Stimulated activated naive B cell treated with anti-CD40 and anti-IgM and Interleukin-4, amounts not matched to agents 10 μg/mL and 1 μg/mL and 100 μg/mL, for 72 hours (primary cell): ENCODE measurements at places on chromosomes 6 and 20.

- no peak for DNase-seq
Measured at GRCh38 chr6:149846321-149846720, 17.8 kb downstream of the LRP11 start.

DNA sequence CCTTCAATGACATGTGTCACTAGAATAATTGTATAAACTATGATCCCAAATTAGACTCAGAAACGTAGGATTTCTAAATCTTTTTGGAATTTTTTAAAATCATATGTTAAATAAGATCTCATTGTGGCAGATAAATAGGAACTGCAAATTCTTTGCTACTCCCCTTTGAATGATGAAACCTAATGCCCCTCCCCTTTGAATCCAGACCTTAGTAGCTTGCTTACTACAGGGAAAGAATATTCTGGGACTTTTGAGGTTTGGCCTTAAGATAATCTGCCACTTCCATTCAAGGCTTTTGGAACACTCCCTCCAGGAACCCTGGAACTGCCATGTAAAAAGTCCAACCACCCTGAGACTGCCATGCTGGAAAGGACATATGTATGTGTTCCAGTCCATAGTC lies 7.1 kb downstream of the TDP2 start:
- DNase-seq: no peak

DNA sequence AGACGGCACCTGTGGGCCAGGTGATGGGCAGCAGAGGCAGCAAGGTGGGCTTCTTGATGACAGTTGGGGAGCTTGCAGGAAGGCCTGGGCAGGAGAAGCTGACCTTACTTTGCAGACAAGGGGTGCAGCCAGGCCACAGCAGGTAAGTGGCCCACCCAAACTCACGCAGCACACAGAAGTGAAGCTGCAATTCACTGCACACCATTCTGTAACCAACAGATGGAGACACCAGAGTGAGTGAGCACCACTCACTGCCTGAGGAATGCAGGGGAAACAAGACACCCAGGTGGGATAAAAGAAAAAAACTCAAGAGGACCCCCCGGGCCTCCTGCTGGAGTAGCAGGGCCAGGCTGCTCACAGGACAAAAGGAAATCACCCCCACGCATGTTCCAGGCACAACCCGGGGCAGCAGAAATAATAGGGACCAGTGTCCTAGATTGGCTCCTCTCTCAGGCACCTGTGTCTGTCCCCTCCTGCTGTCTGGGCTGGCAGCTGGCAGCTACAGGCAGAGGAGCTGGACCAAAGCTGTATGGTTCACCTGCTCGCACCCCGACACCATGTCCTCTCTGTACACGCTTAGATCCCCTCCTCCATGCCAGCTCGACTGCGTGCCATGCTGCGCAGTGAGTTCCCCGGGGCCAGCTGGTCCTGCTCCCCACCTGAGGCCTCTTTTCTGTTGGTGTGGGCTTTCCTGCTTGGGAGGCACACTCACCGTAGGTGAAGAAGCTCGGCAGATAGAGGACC lies 4.9 kb downstream of the MTCH1 start:
- DNase-seq: no peak

DNA sequence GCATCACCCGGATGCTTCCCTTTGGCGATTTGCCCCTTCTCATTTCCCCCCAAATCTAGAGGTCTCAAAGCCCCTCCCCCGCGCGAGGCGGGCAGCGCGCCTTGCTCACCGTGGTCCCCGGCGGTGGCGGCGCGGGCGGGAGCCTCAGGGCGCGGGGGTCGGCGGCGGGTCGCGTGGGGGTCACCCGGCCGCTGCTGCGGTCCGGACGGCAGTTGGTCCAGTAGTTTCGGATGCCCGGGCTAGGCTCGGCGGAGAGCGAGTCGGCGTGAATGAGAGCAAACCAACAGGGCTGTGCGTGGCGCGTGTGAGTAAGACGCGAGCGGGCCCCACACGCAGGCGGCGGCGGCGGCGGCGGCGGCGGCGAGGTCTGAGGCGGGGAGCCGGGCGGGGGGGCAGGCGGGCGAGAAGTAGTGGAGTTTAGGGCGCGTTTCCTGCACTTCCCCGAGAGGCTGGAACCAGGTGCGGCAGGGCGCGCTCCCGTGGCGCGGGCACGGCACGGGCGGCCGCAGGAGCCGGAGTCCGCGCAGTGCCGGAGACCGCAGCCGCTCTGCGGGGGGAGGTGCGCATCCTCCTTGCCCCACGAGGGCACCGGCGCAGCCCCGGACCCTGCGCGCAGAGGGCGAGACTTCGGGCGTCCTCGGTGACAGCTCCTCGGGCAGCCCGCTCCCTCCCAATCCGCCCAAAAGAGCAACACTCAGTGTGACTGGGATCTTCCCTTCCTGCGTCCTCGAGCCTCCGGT lies 567 bp downstream of the HS3ST5 start:
- no peak for DNase-seq

GRCh38 chr20:43915211-43916072 lies 790 bp downstream of the TOX2 start:
- DNase-seq: peak; percentile 11

DNA sequence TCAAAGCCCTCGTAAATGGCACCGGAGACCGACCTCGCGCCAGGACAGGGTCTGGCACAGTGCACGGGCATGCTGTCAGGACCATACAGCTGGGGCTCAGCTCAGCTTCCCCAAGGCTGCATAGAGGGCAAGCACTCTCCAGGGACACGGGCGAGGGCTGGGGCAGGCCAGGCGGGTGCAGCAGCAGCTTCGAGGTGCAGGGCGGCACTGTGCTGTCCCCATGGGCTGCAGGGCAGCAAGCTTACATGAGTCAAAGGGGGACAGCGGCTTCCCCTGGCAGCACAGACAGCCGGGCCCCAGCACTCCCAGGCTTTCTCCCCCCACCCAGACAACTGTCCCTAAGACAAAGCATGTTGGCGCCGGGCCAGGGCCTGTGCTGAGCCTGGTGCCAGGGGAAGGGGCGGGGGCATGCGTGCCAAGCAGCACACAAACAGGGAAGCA lies 25.7 kb downstream of the PSMG4 start:
- DNase-seq: no peak

DNA sequence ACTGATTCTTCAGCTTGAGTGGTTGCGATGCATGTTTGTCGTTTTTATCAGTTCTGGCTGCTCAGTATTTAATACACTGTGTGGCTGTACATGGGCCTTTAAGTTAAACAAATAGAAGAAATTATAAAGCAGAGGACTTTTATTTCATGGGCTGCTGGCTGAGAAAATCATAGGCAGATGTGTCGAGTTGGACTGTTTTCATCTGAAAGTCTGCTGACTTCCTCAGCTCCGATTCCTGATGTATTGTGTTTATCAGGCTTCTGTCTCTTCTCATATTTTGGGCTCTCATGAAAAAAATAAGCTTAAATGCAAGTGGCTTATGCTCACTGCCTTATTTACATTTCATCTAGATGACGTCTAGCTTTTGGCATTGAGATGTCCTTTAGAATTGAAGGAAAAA lies 129.5 kb upstream of the GGTLC1 start:
- no peak for DNase-seq

DNA sequence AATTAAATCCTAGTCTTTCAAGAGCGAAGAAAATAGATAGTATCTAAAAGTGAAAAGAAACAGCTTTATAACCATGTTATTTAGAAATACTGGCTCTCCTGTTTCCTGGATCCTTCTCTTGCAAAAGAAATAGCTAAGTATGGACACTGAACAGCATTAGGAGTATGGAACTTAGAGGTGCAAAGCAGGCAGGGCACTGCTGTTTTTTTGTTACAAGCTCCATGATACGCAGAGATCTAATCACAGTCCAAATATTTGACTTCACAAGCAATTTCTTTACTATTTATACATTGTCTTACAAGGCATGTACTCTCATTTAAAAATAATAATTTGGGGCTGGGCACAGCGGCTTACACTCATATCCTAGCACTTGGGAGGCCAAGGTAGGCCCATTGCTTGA lies 7.6 kb downstream of the TRPC4AP start:
- DNase-seq: no peak

- no peak for DNase-seq
Measured at GRCh38 chr6:2215342-2215741, 30.1 kb downstream of the GMDS start.

DNA sequence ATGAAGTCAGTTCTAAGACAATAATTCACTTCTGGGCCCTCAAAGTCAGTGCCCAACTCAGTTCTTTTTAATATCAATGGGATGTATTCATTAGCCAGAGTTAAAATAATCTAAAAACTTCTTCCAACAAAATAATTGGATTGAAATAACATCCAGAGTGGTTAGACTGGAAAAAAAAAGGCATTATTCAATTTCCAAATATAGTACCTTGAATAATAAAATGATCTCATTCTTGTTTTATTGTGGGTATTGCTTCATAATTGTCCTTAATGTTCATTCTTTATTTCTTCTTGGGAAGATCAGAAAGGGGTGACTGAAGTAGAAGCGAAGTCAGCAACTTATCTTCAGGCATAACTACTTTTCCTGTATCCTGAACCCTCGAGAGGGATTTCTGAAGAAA lies 85.1 kb upstream of the JARID2 start:
- no peak for DNase-seq

DNA sequence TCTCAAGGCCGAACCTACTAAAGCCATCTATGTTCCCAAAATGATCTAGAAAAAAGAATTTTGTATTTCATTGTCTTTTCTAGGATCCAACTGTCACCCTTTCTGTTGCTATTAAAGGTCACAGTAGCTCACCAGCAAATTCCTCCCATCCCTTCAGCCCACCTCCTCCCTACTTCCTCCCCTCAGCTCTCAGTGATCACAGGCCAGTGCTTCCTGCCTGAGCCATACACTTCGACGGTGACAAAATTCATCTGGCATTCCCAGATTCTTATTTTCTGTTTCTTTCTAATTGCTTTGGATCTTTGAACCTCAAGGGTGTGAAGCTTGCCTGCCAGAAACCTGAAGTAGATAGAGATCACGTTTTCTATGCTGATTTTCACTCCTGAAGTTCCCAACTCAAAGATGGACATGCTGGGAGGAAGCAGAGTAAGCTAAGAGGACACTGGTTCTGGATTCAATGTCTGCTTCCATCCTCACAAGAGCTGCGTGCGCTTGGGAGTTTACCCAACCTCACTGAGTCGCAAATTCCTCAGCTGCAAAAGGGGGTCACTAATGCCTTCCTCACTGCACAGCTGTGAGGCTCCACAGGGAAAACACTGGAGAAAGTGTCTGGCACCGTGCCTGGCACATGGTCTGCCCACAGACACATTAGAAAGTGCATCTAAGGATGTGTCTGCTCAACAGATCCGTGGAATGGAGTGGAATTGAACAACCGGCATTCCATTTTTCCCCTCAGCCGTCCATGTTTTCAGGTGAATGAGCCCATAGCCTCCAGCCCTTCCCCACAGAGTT lies 34.5 kb downstream of the MDGA1 start:
- no peak for DNase-seq

GRCh38 chr6:46788791-46789190 lies 4.4 kb upstream of the MEP1A start:
- no peak for DNase-seq

GRCh38 chr6:167501831-167502385 lies 177.0 kb downstream of the TTLL2 start:
- DNase-seq: no peak

- DNase-seq: no peak
Measured at GRCh38 chr6:31513456-31514165, 15.2 kb upstream of the MCCD1 start.

- no peak for DNase-seq
Measured at GRCh38 chr6:41599015-41599851, 39.0 kb upstream of the MDFI start.

DNA sequence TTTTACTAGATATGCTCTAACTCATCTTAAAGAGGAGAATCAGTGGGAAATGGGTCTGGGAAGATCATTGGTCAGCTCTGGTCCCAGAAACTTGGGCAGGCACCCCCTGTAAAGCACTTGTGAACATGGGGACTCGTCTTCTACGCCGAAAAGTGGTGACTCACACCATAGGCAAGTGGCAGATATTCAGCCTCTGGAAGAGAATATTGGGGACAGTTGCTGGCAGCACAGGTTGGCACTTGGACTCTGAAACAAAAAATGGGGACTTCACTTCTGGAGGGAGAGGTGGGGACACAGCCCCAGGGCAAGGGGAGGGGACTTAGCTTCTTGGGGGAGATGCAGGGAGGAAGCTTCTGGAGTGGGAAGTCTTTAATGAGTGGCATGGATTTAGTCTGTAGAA lies 11.9 kb upstream of the ZNF343 start:
- DNase-seq: no peak

DNA sequence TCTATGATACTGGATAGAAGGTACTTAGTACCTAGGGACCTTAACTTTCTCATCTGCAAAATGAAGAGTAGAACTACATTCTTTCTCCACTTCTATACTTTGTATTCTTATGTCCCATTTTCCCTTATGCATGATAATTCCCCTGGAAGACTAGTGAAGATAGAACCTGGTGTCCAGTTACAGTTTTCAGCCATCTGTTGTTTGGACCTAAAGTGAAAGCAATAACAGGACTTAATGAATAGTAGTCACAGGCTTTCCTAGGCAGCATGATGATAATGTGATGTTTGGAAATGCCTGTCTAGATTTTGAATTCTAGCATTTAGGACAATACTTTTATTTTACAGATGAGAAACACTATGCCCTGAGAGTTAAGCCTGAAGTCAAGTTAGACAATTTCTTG lies 153.8 kb downstream of the RIMS1 start:
- no peak for DNase-seq

- DNase-seq: no peak
Measured at GRCh38 chr6:131861381-131861780, 53.6 kb downstream of the ENPP1 start.

GRCh38 chr6:169654598-169655391 lies 47.0 kb downstream of the WDR27 start:
- DNase-seq: peak; percentile 24

DNA sequence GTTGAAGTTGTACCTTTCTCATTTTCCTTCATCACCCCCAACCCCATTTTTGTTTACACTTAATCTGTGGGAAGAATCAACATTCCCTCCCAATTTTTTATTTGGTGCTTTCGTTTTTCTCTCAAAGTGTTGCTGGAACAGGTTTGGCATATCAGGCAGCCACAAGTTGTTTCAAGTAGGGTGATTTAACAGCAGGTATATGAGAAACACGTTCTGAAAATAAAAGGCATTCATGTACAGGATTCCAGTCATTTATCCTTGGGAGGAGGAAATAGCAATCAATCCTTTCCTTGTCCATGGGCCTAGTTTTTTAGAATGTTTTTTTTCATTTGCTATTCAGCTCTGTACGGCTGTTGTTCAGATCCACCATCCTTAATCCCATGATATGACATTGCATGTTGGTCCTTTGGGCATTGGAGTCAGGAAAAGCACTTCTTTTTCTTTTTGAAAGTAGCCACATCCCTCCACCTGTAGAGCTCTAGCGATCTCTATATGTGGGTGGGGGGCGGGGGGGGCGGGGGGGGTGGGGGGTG lies 120.2 kb downstream of the JARID2 start:
- no peak for DNase-seq

- DNase-seq: no peak
Measured at GRCh38 chr6:166031275-166031674, 136.4 kb downstream of the TBXT start.

- no peak for DNase-seq
Measured at GRCh38 chr20:16732506-16733152, 2.8 kb downstream of the SNRPB2 start.
